Cardiac muscle cell (in vitro differentiated cells and primary cell): ENCODE measurements at places on chromosomes 7 and 10. TPM values are rescaled to one million over a fixed set of nuclear protein-coding genes. Genes with fewer than 3 reads are reported as not detected.

The SLC39A12 gene
- total RNA-seq: 0.18 and 0.21 TPM in 2 replicates

The DDC gene
- total RNA-seq: not detected in 2 replicates

The MCM10 gene
- total RNA-seq: 3.9 and 4.8 TPM in 2 replicates

The SPRN gene
- 0.33 and 0.63 TPM in 2 replicates for total RNA-seq

The FZD1 gene
- total RNA-seq: 14.9 and 19.0 TPM in 2 replicates

The DUS4L gene
- total RNA-seq: 19.2 and 22.5 TPM in 2 replicates

The ZNF425 gene
- 6.8 and 7.1 TPM in 2 replicates for total RNA-seq

The MYH16 gene
- not detected in 2 replicates for total RNA-seq
